Hypothalamus (tissue), 51 donors: ENCODE measurements at places on chromosomes 12 and 14.

DNA sequence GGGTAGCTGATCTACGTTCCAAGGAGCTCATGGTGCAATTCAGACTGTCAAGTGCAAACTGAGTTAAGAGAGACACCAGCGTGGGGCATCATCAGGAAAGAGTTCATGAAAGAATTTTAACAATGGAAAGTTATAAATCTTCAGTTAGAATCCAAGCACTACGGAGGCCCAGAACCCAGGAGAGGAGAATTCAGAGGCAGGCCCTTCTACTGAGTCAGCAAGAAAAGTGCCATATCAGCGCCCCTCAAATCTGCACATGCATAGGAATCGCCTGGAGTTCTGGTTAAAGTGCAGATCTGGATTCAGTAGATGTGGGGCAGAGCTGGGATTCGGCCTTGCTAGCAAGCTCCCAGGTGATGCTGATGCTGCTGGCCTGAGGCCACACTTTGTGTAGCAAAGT is 45.9 kb downstream of the CHST11 start:
- DNase-seq, result no peak

GRCh38 chr12:130702966-130703732 is 12.9 kb downstream of the RIMBP2 start:
- no peak for DNase-seq

DNA sequence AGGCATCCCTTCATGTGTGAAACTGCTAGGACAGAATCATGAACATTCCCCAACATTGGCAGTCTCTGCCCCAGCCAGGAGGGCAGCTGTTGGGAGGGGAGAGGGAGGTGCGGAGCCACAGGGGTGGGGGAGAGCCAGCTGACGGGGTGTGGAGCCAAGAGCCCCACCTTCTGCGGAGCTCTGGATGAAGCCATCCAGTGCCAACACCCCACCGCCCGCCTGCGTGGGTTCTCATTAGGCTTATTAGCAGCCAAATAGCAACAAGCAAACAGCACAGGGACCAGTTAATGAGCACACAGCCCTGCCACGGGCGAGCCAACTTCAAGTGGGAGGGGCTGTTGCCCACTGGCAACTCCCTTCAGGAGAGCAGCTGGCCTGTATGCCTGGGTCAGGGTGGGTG is 12.1 kb downstream of the LTBP2 start:
- DNase-seq, result no peak

DNA sequence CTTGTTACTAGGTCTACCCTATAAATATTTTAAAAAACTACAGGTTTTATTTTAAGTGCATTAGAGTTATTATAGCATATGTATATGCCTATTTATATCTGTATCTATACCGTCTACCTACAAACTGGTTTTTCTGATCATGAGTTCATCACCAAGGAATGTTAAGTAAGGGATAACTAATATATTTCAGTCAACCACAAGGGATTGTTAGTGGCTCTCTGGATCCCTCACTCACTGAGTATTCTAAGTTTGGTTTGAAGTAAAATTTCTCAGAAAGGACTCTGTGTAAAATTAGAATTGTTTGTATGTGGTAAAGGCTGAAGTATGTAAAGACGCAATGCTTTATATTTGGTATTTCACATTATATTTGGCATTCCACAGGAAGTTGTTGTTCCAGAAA is 4.8 kb downstream of the EPYC start:
- no peak for DNase-seq

- DNase-seq, result no peak
Observed at GRCh38 chr14:96727980-96728717, 69.0 kb upstream of the VRK1 start.

- DNase-seq, result no peak
Observed at GRCh38 chr14:92460916-92461579, 52.5 kb upstream of the RIN3 start.

DNA sequence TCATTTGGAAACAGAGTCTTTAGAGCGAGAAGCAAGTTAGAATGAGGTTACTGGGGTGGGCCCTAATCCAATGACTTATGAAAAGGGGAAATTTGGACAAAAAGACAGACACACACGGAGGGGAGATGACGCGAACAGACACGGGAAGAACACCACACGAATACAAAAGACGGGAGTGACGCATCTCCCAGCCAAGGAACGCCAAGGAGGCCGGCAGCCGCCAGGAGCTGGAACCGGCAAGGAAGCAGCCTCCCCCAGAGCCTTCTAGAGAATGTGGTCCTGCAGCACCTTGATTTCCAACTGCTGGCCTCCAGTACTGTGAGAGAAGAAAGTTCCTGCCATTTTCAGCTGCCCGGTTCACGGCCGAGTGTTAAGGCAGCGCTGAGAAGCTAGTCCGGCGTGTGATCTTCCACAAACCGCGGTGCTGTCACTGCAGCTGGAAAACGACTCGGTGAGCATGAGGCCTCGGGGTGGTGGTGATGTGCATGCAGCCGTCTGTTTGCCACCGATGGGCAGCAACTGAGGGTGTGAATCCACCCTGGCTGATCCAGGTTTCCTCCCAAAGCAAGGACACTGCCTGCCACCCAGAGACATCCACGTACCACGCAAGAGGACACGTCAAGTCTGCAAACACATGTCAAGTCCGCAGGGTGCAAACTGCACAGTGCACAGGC is 124.5 kb downstream of the NCOR2 start:
- DNase-seq, result no peak

DNA sequence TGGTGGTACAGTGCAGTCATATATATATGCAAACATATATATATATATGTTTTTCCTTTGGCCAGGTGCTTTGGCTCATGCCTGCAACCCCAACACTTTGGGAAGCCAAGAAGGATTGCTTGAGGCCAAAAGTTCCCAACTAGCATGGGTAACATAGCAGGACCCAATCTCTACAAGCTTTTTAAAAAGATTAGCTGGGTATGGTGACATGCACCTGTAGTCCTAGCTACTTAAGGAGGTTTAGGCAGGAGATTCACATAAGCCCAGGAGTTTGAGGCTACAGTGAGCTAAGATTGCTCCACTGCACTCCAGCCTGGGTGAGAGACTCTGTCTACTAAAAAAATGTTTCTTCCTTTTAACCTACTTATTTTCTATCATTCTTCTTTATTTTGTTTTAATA is 10.2 kb downstream of the PZP start:
- DNase-seq, result no peak

- DNase-seq, result no peak
Observed at GRCh38 chr14:64337888-64338615, 43.9 kb upstream of the ESR2 start.

- DNase-seq, result no peak
Observed at GRCh38 chr12:56645201-56645716, 525 bp downstream of the ATP5F1B start.

DNA sequence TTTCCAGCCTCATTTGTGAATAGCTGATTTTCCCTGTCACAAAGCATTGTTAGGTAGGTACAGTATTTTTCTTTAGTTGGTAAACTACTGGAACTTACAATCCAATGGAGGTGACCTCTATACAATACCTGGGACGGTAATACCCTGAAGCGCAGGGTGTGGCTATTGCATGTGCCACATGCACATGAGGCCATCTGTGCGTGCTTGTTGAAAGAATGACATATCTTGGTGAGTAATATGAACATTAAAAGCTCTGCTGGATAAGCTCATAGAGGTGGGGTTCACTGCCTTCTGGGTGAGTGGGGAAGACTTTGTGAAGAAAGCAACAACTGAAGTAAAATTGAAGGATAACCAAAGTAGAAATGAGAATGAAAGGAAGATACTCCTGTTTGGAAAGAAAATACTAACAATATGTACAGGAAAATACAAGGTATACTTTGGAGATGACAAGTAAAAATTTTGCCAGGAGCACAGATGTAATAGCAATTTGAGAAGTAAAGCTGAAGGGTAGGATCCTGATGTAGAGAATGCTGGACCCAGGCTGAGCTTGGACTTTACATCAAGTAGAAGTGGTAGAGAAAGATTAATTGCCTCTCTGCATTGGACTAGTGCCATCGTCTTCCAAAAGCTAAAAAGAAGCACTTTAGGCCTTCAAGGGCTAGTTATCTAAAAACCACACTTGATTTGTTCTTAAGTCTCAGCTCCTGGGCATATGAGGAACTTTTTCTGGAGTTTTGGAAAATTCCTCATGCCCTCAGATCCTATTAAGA is 97.1 kb downstream of the SLC38A6 start:
- DNase-seq, result no peak

DNA sequence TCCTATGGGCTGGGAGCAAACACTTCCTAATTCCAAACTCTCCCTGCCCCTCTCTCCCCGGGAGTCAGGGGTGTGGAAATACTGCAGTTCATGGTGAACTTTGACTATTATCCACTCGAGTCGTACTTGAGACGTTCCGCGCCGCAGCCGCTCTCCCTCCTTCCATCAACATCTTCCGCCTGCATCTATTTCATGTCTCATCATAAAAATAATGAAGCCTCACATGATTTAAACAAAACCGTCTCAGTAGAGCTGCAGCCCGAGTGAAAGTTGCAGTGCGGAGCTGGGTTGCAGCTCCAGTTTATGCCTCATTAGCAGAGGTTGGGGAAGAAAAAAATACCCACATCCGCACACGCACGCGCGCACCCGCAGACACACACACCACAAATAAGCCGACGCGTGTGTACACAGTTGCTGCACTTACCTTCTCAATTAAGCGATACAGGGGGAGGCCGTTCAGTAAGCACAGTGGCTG is 283 bp downstream of the LMO3 start:
- DNase-seq, result no peak

DNA sequence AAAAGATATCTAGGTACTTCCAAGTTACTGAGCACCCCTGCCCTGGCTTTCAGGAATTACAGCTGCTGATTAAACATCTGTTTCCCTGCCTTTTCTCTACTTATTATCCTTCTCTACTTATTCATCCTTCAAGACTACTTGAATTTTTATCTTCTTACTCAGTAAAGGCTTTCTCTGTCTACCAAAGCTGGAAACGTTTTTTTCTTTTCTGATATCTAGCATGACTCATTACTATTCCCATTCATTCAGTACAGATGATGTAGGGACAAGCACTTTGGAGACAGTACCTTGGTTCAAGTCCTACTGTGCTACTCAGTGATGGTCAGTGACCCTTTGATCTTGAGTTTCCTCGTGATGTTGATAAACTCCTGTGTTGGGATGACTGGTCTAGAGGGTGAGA is 848.7 kb downstream of the NRXN3 start:
- no peak for DNase-seq

DNA sequence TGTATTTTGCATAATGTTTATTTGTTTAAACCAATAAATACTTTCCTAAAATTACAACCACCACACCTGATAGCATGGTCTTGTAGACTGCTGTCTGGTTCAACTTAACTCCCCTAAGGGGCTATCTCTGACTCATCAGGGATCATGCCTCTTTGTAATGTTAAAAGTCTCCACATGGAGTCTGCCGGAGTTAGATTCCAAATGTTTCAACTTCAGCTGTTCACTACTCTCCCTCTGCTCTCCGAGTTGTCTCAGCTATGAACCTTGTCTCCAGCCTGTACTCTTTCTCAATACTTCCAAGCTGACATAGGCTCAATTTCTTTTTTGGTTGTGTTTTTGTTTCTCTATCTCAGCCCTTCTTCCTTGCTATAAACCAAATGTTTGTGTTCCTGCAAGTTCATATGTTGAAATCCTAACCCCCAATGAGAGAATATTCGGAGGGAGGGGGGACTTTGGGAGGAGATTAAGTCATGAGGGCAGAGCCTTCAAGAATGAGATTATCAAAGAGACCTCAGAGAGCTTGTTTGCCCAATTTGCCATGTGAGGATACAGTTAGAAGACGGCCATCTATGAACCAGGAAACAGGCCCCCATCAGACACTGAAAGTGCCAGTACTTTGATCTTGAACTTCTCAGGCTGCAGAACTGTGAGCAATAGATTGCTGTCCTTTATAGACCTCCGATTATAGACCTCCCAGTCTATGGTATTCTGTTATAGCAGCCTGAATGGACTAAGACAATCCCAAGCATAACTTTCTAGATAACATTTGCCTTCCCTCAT is 858.2 kb downstream of the VRK1 start:
- no peak for DNase-seq

GRCh38 chr14:58099682-58100081 is 52.3 kb downstream of the ARMH4 start:
- DNase-seq, result no peak

DNA sequence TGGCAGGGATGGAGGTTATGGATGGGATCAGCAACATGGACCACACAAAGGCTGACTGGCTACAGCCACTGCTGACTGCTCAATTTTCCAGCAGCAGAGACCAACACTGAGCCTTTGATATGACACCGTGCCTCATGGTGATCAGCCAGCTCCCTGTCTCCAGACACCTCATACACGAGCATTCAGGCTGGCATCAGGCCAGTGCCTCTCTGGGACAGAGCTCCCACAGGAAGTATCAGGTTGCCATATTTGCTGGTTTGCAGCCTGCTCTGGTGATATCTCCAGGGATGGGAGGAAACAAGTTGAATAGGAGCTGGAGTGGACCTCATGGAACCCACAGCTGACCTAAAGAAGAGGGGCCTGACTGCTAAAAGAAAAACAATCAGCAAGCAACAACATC is 471.2 kb upstream of the ATXN7L3B start:
- no peak for DNase-seq

DNA sequence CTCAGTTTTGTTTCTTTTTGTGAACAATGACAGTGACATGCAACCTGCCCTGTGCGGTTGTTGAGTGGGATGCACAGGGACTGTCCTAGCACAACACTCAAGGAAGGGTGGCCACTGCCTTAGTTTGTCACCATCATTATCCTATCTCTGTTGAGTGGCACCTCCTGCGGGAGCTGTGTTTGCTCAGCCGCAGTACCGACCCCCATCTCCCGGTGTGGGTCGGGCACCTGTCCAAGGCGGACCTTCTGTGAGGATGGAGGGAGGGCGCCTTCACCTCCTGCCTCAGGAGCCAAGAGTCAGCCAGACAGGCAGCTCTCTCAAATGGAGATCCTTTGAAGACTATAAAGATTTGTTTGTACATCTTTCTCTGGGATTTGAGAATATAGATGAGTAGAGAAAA is 142.1 kb downstream of the TSPAN9 start:
- no peak for DNase-seq

DNA sequence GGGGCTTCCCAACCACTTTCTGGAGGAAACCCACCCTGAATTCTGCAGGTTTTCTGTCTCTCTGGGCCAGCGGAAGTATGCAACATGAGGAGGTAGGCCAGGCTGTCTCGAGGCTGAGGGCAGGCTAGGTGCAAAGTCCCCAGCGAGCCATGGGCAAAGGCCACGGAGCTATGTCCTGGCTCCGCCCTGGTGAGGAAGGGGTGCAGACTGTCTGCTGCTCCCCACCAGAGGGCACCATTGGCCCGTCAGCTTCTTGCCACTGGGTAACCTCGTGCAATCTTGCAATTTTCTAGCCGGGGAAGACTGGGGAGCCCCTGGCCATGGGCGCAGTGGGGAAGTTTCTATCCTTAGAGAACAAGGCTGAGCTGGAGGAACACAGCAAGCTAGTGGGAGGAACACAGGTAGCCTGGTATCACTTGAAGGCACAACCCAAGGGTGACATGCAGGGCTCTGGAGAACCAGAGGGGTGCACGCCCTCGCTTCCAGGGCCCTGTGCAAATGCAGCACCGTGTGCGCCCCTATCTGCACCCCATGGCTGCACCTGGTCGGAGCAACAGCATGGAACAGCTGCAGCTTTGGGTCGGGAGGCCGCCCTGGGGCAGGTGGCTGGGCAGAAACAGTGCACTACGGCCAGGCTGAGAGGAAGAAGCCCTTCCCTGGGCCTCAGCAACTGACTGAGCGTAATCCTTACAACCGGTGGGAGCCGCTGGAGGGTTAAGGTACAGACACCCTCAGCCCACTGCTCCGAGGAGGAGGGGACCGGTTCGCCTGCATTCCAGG is 27.6 kb upstream of the RPLP0 start:
- DNase-seq, result peak; percentile 65
